ENCODE measurements at places on chromosomes 16 and 17.

GRCh38 chr16:677316-678190, 2.1 kb downstream of the RHBDL1 start:
- DNase-seq = no peak

DNA sequence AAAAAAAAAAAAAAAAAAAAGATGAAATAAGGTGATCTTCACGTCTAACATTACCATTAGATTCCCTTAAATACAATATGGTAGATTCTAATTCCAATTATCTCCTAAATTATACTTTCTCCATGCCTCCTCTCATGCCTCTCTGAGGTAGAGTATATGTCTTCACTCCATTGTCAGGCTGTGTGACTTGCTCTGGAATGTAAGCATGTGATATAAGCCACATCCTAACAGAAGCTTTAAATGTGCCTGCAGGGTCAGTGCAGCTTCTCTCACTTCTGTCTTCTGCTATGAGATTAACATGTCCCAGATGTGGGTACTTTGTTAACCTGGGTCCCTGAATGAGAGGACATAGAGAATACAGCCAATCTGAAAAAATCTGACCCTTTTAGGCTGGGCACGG, 32.6 kb downstream of the MED13 start:
- no peak for DNase-seq

GRCh38 chr16:72126429-72126765, 32.8 kb downstream of the DHX38 start:
- DNase-seq = no peak

DNA sequence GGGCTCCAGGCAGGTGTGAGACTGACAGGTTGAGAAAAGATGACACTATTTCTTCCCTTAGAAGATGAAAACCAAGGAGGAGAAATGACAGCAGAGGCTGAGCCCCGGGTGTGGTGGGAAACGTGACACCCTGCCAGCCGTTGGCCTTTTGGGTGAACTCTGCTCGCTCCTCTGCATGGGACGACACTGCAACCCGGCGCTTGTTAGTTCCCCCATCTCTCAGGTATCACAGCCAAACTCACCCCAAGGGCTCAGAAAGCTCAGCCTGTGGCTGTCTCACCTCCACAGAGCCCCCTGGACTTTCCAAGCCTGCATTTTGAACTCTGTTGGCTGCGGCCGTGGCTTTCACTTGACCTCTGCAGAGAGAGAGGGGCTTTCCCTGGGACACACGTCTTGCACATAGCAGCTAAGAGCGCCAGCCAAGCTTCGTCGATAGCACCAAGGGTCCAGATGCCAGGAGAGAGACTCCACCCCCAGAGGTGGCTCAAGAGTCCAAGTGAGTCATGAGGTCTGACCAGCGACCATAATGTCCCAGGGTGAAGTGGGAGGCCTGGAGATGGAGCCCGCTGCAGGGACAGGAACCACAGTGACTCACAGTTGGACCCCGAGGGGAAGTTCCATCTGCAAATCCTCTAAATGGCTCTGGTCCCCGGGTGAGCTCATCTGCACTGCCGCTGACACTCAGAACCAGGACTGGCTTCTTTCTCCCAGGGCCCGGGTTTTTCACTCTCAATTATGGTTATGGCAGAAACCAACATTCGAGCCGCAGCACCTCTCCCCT, 301.9 kb downstream of the SOX9 start:
- no peak for DNase-seq

DNA sequence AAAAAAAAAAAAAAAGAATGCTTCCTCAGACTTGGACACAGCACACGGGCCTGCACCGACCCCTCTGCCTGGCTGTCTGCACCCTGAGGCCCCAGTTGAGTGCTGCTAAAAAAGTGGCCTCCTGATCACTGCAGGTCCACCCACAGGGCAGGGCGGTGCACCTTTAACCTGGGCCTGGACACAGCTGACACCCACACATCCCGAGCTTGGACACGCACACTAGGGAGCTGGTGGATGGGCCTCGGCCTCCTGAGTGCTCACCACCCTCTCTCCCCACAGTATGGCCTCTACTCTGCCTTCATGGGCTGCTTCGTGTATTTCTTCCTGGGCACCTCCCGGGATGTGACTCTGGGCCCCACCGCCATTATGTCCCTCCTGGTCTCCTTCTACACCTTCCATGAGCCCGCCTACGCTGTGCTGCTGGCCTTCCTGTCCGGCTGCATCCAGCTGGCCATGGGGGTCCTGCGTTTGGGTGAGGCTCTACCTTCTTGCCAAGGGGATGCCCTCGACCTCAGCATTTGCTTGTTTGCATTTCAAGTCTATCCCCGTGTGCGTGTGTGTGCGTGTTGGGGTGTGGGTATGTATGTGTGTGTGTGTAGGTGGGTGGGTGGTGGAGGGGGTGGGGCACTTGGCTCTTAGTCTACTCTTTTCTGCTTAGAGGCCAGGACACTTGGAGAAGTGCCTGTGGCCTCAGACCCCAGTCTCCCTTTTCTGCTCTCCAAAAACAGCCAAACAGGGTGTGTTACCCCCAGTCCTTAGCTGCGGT, 2.3 kb downstream of the SLC26A11 start:
- DNase-seq = no peak

DNA sequence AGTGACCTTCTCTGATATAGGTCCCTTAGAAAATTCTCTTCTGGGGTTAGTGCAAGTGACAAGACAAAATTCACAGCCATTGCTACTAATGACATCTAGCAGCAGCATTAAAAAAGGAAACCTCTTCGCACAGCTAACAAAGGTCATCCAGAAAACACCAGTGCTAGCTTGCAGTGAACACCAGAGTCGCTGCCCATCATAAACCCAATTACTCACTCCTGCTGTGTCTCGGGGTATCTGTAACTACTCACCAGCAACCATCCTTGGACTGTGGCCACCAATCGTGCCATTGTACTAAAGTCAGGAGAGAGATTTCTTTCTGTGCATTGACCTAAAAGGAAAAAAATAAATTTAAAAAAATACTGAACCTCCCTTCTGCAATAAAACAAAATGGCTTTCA, 1494.7 kb upstream of the CDH8 start:
- DNase-seq = no peak

DNA sequence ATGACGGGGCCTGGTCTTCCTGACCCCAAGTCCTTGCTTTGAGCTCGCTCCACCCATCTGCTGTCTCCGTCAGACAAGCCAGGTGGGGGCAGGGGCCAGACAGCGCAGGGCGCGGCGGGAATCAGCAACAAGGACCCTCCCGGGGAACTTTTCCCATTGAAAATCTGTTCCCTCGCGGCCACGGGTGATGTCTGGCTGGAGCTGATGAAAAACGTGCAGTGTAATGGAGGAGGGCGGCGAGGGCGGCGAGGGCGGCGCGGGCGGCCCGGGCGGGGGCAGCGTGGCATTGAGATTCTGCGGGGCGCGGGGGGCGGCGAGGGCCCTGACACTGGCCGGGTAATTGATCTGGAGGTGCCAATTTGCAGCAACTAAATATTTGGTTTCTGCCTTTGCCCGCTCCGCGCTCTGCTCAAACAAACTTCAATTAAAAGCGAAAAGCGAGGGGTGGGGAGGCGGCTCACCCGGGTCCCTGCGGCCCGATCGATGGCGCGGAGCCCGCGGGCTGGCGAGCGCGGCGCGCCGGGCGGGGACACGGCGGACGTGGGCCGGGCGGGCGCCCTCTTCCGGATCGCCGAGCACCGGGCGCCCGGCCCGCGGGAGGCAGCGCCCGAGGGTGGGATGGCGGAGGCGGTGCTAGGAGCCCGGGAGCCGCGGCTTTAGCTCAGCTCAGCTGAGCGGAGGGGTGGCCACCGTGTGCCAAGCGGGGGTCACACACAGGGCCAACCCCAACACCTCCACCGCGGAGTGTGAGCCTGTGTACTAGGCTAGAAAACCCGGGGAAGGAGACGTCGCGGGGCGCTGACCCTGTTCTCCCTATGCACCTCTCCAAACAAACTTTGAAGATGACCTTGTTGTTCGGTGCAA, 32.4 kb downstream of the DCAKD start:
- no peak for DNase-seq

GRCh38 chr16:50547340-50548124, 664 bp upstream of the NKD1 start:
- no peak for DNase-seq

DNA sequence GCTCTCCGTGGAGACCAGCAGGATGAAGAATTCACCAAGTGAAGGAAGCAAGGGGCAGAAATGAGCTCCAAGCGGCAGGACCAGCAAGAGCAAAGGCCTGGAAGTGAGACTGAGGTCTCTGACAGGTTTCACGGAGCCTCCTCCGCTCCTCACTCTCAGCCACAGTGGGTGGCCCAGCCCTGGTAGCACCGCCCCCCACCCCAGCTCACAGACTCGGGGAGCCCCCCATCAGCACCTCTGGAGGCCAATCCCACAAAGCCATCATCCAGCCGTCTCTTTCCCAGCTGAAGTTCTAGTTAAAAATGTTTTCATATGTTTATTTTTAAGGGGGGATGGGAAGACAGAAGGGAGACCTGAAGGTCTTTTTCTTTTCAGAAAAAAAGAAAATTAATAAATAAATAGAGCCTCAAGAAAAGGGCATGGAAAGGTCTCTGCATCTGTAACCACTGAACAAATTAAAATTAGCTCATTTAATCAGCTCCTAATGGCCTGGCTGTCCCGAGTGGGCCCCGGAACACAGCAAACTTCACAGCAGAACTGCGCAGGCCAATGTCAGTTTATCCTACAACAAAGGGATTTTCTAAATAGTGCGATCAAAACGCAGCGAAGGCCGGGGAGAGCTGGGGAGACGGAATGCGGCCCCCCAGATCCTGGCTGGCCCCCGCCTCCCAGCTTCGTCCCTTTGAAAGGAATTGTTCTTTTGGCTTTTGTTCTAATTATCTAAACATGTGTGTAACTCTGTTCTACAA, 190.3 kb downstream of the ZNF423 start:
- no peak for DNase-seq

DNA sequence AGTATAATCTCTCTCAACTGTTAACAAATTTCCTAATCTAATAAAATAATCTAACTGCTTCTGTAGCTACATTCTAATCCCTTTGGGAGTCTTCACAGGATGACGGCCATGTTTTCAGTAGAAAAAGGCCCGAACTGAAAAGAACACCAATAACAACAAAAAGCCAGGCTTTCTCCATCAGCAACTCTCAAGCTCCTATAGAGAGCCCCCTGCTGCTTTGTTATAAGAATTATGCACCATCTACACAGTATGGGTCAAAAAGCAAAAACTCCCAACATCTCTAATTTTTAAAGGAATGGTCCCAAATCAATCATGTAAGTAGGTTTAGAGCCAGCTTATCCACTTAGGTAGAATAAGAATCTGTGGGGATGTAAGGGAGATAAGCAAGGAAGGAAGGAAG, 163.6 kb upstream of the C17orf78 start:
- no peak for DNase-seq

GRCh38 chr16:28491230-28491969, 474 bp downstream of the CLN3 start:
- DNase-seq = no peak

GRCh38 chr16:81401035-81401950, 43.3 kb upstream of the CMIP start:
- DNase-seq = no peak

- no peak for DNase-seq
Observed at GRCh38 chr17:47990962-47991731, 20.2 kb downstream of the CDK5RAP3 start.

- no peak for DNase-seq
Observed at GRCh38 chr17:66753126-66753920, 81.6 kb upstream of the CACNG5 start.

DNA sequence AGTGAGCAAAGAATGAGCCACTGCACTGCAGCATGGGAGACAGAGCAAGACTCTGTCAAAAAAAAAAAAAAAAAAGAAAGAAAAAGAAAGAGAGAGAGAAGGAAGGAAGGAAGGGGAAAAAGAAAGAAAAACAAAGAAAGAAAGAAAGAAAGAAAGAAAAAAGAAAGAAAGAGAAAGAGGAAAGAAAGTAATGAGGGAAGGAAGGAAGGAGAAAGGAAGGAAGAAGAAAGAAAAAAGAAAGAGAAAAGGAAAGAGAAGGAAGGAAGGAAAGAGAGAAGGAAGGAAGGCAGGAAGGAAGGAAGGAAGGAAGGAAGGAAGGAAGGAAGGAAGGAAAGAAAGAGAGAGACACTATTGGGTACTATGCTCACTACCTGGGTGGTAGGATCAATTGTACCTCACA, 122.2 kb upstream of the ERCC4 start:
- no peak for DNase-seq

DNA sequence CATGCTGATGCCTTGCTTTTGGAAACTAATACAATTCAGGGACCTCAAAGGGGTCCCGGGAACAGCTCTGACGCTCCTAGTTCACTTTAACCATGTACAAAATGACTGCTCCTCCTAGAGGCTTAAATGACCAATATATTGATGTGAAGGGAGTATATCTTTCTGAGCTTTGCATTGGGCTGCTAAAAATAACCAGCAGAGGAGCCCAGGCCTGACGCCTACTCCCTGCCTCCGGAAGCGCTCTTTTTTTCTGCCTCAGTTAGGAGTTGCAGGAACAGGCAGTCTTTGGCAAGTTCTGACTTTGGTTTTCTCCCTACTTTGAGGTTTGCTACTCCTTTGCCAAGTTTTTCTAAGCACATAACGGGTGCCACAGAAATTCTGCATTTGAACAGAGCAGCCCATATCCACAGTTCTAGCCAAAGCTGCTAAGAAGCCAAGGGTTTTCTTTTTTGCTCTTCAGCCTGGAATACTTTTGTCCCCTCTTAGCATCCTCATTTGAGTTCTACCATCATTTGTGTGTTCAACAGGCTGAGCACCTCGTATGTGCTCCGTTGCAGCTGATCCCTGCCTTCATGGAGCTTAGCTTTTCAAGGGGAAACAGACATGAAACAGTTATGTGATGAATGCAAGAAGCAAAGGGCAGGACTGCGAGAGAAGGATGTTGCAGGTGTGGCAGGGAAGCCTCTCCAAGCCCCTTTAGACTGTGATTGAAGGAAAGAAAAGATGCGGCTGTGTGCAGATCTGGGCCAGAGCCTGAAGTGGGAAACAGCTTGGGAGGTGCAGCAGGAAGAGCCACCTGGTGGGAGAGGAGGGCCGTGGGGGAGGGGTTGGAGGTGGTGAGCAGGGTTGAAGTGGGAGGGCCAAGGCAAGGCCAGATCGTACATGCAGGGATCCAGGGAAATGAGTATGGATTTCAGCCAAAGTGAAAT, 2.8 kb upstream of the NAGPA start:
- no peak for DNase-seq

DNA sequence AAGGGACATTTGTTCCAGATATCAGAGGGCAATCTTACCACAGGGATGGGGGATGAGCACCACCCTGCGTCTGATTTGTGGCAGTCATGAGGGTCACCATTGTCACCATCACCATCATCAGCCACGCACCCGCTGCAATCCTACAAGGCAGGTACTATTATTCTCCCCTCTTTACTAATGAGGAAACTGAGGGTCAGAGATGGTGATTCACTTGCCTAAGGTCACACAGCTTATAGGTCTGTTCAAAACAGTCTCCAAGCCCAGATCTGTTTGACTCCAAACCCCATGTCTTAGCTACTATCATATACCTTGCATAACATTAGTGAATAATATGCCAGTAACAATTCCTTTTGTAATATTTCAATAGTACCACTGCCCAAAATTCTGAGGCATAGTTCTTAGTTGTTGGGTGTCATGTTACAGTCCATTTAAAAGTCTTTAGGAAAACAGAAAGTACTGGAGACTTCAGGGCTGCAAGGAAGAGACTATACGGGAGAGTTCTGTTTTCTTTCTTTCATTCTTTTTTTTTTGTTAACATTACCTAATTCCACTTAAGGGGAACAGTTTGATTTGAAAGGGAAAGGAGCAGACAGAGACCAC, 166.4 kb downstream of the C16orf95 start:
- no peak for DNase-seq

GRCh38 chr17:8122924-8123694, 797 bp downstream of the HES7 start:
- DNase-seq = no peak
